ENCODE measurements at places on chromosomes 2 and 18.
A peak's percentile ranks its signal among the peaks of the same experiment; 100 is the strongest.

- no peak for DNase-seq
Measured at GRCh38 chr2:105381101-105381668, 17.7 kb downstream of the FHL2 start.

GRCh38 chr18:27685807-27686412 is 491.0 kb downstream of the CDH2 start:
- DNase-seq = peak; percentile 19

- no peak for DNase-seq
Measured at GRCh38 chr2:176202491-176202890, 14.0 kb downstream of the HOXD1 start.

- DNase-seq = no peak
Measured at GRCh38 chr2:118764855-118765254, 82.6 kb downstream of the EN1 start.

- DNase-seq = peak; percentile 40
Measured at GRCh38 chr18:62586151-62586774, 63.4 kb downstream of the ZCCHC2 start.

DNA sequence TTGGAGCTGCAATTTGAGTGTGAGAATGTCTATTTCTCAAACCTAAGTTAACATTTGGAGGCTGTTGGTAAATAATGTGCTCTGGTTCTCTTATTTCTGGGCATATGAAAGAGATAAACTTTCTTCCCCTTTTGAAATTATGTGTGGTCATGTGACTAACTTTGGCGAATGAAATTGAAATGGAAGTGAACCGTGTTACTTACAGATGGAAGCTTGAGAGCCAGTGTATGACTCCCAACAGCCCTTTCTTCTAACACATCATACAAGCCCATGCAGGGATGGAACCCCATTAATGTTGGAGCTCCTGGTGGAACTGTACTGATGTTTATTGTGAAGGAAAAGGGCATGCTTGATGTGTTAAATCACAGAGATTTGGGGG is 725.8 kb downstream of the TSN start:
- no peak for DNase-seq
